Stimulated activated CD8-positive, alpha-beta memory T cell treated with anti-CD3 and anti-CD28 coated beads, Interleukin-7, amount 100 ng/mL, for 24 hours (primary cell): ENCODE measurements at places on chromosomes 1 and 21.

DNA sequence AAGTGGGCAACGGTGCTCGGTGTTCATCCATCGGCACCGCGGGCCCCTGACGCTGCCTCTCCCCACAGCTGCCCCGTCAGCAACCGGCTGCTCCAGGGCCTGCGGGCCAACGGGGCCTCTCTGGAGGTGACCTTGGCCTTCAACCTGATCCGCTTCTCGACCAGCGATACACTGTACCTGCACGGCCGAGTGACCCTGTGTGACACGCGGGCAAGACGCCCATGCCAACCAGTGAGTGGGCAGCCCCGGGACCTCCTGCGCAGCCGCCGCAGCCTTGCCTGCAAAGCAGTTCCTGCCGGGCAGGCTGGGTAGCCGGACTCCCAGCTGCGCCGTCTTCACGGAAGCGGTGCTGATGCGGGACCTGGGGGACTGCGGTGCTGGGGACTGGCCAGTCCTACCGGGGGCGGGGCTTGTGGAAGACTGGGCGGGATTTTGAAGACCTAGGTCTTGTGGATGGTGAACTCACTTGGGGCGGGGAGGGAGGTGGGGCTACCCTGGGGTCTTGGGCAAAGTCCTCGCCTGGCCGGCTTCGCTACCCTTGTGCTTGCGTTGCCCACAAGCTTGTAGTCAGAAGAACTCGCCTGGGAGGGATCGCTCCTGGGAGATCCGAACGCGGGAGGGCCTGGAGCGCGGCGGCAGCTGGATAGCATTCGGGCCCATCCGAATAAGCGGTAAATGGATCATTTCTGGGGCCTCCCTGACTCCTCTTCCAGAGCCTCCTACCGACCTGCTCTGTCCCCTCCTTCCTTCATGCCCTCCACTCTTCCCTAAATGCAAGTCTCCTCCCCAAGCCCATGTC is 8.8 kb upstream of the CEP85 start:
- no peak for DNase-seq

DNA sequence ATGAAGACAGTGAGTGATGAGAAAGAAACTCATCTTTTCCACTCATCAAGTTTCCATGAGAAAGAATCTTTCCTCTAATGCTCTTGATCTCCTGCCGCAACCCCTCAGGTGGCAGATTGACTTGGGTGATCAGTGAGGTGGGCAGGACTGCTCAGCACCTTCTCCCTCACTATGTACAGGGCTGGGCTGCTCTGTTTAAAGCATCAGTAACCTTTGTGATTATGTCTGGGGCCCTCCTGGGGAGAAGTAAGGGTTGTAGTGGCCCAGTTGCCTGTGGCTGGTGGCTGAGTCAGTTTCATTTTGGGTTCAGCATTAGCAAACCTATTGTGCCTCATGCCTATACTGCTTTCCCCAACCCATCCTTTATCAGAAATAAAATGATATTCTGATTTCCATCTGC is 366.0 kb downstream of the TTLL7 start:
- DNase-seq = no peak

GRCh38 chr1:116376729-116377086 is 3.7 kb downstream of the ATP1A1 start:
- no peak for DNase-seq

DNA sequence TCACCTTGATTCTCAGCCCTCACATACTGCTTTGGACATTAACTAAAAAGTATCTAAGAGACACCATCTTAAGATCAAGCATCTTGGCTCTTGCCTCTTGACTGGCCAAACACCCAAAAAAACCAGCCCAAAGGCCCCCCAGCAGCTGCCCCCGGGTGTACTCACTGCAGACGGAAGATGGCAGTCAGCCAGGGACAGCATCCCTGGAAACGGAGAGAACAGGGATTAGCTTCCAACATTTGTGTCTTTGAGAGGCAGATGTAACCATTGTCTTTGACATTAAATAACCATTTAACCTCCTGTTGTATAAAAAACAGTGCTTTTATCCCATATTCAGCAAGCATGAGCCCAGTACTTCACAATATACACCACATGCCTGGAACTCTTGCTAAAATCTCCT is 11.3 kb downstream of the TMEM63A start:
- no peak for DNase-seq

DNA sequence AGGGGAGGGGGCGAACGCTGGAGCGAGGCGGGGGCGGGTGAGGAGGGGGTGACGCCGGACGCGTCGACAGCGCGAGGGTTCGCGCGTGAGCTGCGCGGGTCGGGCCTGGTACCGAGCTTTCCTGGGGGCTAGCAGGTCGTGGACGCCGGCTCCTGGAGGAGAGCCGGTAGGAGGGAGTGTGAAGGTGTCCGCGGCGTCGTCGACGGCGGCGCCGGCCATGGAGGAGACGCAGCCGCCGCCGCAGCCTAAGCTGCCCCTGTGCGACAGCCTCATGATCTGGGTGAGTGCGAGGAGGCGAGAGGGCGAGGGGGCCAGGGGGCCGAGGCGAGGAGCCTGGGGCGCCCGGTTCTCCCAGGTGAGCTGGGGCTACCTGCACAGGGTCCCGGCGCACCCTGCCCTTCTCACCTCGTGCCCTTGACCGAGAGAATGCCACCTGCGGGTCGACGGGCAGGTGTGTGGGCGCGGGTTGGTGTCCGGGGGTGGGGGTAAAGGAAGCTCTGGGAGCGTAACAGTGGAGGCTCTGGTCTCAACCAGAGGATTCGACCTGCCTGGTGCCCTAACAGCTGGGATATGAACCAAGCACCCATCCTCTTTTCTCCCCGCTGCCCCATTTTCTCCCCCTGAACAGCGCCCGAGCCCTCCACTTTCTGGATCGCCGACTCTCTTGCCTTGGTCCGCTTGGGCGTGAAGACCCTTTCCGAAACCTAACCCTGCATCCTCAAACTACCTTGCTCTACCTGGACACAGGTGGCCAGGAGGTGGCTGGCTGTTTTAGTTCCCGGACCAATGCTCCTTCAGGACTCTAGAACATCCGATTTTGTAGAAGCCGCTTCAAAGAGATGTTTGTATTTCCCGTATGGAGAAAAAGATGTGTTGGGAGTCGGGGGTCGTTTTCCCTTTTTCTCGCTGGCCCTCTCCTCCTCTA is at the start of gene HOOK1:
TSS of gene HOOK1 (plus strand) at position 49 of the 925 bp plus-strand sequence. CDS start at position 218, 169 bp downstream.
- DNase-seq = no peak

DNA sequence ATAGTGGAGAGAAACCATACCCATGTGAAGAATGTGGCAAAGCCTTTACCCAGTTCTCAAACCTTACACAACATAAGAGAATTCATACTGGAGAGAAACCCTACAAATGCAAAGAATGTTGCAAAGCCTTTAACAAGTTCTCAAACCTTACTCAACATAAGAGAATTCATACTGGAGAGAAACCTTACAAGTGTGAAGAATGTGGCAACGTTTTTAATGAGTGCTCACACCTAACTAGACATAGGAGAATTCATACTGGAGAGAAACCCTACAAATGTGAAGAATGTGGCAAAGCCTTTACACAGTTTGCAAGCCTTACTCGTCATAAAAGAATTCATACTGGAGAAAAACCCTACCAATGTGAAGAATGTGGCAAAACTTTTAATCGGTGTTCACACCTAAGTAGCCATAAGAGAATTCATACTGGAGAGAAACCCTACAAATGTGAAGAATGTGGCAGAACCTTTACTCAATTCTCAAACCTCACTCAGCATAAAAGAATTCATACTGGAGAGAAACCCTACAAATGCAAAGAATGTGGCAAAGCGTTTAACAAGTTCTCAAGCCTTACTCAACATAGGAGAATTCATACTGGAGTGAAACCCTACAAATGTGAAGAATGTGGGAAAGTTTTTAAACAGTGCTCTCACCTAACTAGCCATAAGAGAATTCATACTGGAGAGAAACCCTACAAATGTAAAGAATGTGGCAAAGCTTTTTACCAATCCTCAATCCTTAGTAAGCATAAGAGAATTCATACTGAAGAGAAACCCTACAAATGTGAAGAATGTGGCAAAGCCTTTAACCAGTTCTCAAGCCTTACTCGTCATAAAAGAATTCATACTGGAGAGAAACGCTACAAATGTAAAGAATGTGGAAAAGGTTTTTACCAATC is 80.0 kb downstream of the JMJD4 start:
- no peak for DNase-seq

- DNase-seq = no peak
Observed at GRCh38 chr1:22875841-22876240, 96.8 kb downstream of the LACTBL1 start.

- no peak for DNase-seq
Observed at GRCh38 chr1:213070406-213070805, 19.4 kb downstream of the RPS6KC1 start.

- no peak for DNase-seq
Observed at GRCh38 chr1:17599954-17600300, 60.4 kb downstream of the ARHGEF10L start.

- DNase-seq = no peak
Observed at GRCh38 chr1:2229037-2229864, 1.1 kb downstream of the SKI start.

- DNase-seq = no peak
Observed at GRCh38 chr1:165073185-165074007, 283.1 kb downstream of the LMX1A start.

- no peak for DNase-seq
Observed at GRCh38 chr1:159014851-159015250, 5.1 kb downstream of the IFI16 start.
